Frontal cortex (tissue), 4 donors: ENCODE measurements at places on chromosomes 1 and 21. TPM values are rescaled to one million over a fixed set of nuclear protein-coding genes. Genes with fewer than 3 reads are reported as not detected.
A peak's percentile ranks its signal among the peaks of the same experiment; 100 is the strongest.

CALML6 gene
- total RNA-seq: not detected

PLD5 gene
- 2.0 TPM for total RNA-seq

GRCh38 chr21:37087188-37087587 lies 14.1 kb downstream of the TTC3 start:
- no peak for DNase-seq

DNA sequence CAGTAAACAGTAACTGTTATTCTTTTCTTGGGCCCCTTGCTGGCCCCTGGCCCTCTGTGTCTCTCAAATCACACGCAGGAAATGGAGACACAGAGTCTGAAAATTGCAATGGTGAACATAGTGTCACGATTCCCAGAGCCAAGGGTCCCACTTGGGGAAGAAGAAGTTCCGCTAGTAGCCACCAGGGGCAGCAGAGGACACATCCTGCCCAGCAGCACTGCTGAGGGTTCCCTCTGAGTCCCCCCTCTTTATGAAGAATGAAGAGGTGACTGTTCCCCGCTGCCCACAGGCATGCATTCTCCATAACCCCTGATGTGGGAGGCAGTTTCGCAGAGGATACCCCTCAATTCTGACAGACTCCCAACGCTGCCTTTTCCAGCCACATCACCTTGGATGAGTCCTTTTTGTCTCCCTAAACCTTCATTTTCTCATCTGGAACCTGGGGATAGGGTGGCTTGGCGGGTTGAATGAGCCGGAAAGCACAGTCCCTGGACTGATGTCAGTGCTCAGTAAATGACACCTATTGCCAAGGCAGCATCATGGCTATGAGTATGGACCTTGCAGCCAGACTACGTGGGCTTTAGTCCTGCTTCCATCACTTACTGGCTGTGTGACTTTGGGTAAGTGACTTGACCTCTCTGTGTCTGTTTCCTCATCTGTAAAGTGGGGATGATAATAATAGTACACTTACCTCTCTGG lies 238.0 kb upstream of the TMEM51 start:
- DNase-seq: peak; percentile 64

DNA sequence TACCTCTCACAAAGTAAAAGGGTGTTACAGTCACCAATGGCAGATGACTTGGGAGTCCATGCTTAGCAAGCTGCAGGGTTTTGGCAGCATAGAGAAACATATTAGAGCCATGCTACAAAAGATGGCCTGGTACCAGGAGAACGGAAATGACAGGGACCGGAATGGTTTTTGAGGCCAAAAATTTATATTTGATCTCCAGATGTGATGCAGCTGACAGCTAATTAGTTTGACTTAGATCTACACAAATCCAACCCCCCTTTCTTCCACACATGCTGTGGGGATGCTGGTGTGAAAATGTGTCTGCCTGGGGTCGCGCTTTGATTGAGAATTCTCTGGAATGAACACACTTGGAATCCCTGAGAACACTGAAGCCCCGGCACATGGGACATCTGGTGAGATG lies 26.5 kb downstream of the SYF2 start:
- DNase-seq: no peak

DNA sequence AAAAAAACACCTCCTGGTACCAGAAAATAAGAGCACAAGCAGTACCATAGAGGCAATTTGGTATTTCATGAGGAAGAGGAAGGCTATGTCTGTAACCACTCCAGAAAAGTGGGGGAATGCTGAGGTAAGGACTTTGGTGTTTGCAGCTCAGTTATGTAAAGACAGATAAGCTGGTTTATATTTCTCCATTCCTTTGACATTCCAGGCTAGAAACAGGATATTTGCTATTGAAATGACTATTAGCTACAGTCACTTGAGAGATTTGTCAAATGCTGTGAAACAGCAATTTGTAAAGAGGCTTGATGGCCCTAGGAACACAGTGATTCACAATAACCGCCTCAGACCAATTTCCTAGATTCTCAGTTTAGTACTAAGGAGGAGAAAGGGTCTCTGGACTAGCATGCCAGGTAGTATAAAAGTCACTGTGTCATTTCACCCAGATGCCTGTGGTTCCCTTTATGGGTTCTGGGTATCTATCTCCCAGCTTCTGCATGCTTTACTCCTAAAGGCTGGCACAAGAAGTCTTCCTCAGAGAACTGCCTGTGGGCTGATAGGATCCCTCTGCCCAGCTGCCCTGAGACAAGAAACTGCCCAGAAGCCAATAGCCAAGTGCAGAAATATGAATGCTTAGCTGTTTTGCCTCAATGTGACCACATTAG lies 80.5 kb downstream of the VCAM1 start:
- no peak for DNase-seq

GRCh38 chr1:108531444-108531843 lies 28.5 kb upstream of the EEIG2 start:
- DNase-seq: no peak
